B cell (primary cell): ENCODE measurements at places on chromosomes 7 and 10. TPM values are rescaled to one million over a fixed set of nuclear protein-coding genes. Genes with fewer than 3 reads are reported as not detected.

- no peak for DNase-seq
Measured at GRCh38 chr7:137867289-137867688, 20.5 kb upstream of the DGKI start.

GRCh38 chr10:102610441-102610887, 33.8 kb upstream of the TRIM8 start:
- no peak for DNase-seq

- peak; percentile 80 for DNase-seq
Measured at GRCh38 chr10:103692952-103693811, 162.2 kb downstream of the SH3PXD2A start.

DNA sequence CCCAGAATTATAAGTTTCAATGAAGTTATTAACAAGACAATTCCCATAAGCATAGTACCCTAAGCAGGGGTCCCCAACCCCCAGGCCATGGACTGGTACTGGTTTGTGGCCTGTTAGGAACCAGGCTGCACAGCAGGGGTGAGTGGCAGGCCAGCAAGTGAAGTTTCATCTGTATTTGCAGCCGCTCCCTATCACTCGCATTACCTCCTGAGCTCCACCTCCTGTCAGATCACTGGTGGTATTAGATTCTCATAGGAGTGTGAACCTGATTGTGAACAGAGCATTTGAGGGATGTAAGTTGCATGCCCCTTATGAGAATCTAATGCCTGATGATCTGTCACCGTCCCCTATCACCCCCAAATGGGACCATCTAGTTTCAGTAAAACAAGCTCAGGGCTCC, 36.0 kb upstream of the KIAA1217 start:
- no peak for DNase-seq

- no peak for DNase-seq
Measured at GRCh38 chr7:57305192-57305748, 144.7 kb upstream of the ZNF716 start.

DNA sequence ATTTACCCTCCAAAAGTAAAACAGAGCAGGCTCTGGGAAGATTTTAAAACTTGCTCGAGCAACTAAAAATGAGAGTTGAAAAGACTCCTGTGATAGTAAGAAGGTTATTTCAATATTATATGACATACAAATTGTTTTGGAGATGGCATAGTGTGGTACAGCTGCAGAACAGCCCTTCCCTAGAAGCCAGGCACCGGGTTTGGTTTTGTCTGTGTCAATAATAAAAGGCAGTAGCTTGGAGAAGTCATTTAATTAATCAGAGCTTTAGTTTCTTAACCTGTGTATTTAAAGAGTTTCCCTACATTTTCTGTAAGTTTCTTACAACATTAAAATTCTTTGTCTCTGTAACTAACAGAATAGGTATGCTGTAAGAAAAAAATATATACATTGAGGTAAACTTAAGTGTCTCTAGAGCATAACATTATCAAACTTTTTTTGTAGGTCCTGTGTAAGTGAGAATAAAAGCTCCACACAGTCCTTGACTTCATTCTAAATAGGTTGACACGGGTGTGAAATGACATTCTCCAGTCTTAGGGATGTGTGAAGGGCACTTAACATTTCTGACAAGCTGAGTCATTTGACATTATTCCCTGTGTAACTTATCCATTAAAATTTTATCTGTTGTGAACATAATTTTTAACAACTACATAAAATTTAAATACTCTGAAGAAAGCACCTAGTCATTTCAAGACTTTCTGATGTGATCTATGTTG, 425.0 kb upstream of the ETV1 start:
- no peak for DNase-seq

DNA sequence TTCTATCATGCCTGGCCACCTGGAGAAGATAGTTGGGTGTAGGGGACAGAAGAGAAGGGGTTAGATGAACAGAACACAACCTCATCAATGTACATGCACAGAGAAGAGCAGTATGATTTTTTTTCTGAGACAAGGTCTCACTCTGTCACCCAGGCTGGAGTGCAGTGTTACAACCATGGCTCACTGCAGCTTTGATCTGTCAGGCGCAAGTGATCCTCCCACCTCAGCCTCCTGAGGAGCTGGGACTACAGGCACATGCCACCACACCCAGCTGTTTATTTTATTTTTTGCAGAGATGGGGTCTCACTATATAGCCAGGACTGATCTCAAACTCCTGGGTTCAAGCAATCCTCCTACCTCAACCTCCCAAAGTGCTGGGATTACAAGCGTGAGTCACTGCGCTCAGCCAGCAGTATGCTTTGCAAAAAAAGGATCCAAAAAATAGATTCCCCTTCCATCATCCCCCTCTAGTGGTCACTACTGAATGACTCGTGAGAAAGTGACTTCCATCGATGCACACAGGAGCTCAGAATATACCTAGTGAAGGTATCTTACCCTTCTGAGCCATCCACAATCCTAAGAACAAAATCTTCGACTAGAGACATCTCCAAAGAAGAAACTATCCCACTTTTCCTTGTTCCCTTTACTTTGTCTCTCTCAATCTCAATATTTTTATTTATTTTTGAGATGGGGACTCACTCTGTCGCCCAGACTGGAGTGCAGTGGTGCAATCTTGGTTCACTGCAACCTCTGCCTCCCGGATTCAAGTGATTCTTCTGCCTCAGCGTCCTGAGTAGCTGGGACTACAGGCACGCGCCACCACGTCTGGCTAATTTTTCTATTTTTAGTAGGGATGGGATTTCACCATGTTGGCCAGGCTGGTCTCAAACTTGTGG, 21.0 kb downstream of the ZCWPW1 start:
- DNase-seq: peak; percentile 86

Gene UNC5B
- polyA plus RNA-seq: not detected in 2 replicates

Gene TRUB1
- 6.5 and 6.8 TPM in 2 replicates for polyA plus RNA-seq
